Activated T-cell treated with anti-CD3 and anti-CD28 coated beads, Interleukin-2, amount 50 U/mL, for 4 hours (primary cell): ENCODE measurements at places on chromosomes 13 and 19.

- DNase-seq = no peak
Observed at GRCh38 chr13:77810878-77811277, 107.8 kb downstream of the EDNRB start.

GRCh38 chr19:48372904-48373303 lies 8.7 kb downstream of the SYNGR4 start:
- DNase-seq = no peak

- no peak for DNase-seq
Observed at GRCh38 chr13:48188601-48189000, 44.4 kb upstream of the ITM2B start.

GRCh38 chr13:30711375-30711774 lies 24.0 kb upstream of the ALOX5AP start:
- DNase-seq = no peak

GRCh38 chr13:109804654-109805053 lies 18.3 kb upstream of the IRS2 start:
- no peak for DNase-seq

DNA sequence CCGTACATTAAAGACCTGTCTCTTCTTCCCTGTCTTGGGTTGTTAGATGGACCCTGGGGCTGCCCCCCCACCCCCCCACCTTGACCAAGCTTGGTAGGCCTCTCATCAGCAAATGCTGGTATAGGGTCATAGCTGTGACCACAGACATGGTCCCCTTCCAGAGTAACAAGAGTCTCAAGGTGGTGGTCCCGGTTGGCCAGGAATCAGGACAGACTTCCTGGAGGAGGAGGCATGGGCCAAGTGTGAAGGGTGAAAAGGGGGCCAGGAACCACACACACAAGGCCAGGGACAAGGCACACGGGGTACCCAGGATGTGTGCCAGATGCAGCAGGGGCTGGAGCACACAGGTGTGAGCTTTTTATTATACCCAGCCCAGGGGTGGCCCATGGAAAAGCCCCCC lies 1.1 kb upstream of the MRI1 start:
- DNase-seq = no peak

DNA sequence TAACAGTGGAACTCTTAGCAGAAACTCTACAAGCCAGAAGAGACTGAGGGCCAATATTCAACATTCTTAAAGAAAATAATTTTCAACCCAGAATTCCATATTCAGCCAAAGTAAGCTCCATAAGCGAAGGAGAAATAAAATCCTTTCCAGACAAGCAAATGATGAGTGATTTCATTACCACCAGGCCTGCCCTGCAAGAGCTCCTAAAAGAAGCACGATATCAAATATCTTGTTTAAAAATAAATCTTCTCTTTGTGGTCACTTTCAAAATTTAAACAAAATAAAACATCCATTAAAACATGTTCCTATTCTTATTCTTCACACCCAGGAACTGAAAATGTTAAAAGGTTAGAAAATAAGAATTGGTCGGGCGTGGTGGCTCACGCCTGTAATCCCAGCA lies 13.7 kb downstream of the MICU2 start:
- DNase-seq = no peak

DNA sequence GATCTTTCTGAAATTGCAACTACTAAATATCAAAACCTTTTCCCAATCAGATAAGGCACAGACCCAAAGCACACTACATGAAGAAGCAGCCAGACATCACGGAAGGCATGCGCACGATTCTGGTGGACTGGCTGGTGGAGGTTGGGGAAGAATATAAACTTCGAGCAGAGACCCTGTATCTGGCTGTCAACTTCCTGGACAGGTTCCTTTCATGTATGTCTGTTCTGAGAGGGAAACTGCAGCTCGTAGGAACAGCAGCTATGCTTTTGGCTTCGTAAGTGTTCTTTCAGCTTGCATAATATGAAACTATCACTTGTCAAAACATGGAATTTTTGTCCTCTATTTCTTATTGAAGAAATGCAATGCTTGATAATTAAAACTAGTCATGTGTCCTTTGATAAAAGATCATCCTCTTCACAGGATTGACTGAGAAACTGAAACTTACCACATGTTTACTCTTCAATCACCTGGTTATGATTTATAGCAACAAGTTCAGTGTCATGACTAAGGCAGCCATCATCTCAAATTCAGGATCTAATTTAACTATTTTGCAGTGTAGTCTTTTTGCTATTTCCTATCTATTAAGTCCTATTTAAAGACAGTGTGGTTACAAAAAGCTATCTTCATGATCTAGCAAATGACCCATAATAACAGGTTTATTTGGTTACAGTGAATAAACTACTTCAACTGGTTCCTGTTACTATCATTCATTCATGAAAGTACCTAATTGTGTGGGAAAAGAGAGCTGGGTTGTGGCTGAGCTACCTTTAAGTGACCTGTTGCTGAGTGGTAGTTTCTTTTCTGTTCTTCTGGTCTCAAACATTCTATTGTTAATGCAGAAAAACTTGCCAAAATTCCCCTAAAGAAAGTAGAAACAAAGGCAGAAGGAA lies 6.5 kb downstream of the CCNA1 start:
- DNase-seq = no peak

DNA sequence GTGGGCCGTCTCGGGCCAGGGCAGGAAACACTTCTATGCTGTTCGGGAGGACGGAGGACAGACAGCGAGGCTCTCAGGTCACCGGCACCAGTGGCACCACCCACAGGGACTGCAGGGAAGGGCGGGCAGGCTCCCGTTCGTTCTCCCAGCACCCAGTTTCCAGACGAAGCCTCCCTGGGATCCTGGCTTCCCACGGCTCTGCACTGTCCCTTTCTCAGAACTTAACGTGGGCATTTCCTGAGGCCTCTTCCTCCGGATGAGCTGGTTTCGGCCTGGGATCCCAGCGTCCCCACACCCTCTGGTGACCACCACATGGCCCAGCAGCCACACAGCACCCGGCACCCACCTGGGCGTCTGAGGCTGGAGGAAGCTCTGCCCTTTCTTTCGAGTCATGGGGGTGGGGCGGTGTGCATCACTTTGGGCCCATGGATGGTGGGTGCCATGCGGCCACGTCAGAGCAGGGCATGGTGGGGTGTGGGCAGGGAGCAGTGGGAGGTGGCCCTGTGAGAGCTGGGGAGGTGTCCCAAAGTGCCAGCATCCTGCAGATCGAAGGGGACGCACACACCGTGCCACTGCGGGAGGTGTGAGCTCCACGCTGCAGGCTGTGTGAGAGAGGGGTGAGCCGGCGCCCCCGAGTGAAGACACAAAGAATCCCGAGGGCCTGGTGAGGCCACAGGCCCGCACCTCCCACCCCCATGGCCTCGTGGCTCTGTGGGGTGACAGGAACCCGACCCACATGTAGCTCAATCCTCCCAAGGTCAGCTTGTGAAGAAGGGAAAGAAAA lies 38.7 kb upstream of the GRTP1 start:
- no peak for DNase-seq

- no peak for DNase-seq
Observed at GRCh38 chr13:28376604-28377003, 118.3 kb downstream of the FLT1 start.

DNA sequence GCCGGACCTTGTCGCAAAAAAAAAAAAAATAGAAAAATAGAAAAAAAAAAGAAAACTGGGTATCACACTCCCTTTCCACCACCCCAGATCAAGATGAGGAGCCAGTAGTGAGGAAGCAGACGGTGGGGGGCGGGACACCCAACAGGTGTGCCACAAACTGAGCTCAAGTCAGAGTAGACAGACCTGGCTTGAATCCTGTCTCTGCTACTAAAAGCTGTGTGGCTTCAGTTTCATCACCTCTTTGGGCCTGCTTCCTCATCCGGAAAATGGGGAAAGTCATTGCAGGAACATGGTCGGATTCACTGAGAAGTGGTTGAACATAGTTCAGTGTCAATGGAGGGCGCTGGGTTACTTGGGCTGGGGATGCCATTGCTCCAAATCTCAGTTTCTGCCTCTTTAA lies 2.9 kb downstream of the HIF3A start:
- DNase-seq = no peak

GRCh38 chr13:40118337-40118736 lies 462.9 kb downstream of the COG6 start:
- no peak for DNase-seq

DNA sequence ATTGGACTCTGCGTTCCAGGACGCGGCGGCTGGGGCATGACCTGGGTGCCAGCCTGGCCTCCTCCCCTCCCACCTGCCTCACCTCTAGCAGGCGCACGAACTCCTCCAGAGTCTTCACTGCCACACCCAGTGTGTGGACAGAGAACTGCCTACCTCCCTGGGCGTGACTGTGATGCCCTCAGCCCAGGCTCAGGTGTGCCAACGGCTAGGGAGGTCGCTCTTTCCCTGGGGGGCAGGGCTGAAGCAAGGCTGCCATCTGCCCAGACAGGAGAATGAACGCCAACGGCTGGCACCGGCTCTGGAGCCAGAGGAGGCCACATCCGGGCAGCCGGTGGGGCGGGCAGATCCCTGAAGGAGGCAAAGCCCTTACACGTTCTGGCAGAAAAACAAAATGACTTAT lies 11.3 kb downstream of the NANOS3 start:
- DNase-seq = no peak

DNA sequence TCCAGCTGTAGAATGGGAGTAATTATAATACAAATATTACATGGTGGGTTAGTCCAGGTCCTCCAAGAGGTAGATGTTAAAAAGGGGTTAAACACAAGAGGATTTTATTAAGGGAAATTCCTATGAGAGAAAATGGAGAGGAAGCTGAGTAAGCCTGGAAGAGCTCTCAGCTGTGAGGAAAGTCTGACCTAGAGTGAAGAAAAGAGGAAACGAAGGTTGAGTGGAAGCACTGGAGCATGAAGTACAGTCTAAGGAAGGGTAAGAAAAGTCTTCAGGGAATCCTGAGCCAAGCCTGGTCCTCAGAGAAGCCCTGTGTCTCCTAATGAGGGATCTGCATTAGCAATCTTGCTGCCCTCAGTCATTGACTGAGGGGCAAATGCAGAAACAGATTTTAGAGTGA lies 506.2 kb downstream of the GPC5 start:
- no peak for DNase-seq

GRCh38 chr19:12937093-12937926 lies 1.1 kb upstream of the CALR start:
- DNase-seq = no peak

- no peak for DNase-seq
Observed at GRCh38 chr13:41588899-41589298, 131.5 kb downstream of the RGCC start.

- DNase-seq = no peak
Observed at GRCh38 chr19:45637890-45638667, 1.1 kb downstream of the EML2 start.

DNA sequence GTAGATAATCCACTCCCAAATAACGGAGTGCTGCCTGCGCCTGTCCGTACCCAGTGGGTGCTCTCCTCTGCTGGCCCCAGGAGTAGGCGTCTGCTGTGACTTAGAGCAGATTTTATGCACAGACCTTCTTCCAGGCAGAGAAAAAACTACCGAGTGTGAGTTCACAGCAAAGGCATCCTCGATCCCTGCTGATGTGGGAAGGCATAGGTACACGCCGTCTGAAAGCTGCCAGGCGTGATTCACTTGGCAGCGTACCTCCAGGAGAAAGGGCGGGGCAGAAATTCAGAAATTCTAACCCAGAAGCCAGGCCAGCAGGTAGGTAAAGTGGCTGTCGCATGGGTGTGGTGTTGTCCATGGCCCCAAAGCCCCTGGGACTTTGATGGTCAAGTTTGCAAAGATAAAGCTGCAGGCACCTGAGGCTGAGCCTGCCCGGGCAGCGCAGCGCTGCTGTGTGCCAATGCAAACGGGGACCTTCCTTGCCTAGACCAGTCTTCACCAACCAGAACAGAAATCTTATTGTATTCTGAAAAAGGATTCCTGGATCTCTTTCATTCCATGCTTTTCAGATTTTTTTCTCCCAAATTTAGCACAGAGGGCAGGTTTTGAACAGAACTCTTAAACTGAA lies 36.3 kb downstream of the COL4A2 start:
- DNase-seq = no peak
